Vein endothelial cell (primary cell): ENCODE measurements at places on chromosomes 1 and 21. TPM values are rescaled to one million over a fixed set of nuclear protein-coding genes. Genes with fewer than 3 reads are reported as not detected.

The EVI5 gene
- total RNA-seq: 21.2 and 34.6 TPM in 2 replicates

The ZNF670 gene
- 4.6 and 5.8 TPM in 2 replicates for total RNA-seq

The CFAP74 gene
- total RNA-seq: not detected in 2 replicates

The FNDC10 gene
- 2.5 and 2.6 TPM in 2 replicates for total RNA-seq

The MROH7 gene
- total RNA-seq: under 0.01 and 0.10 TPM in 2 replicates

The ABCG1 gene
- total RNA-seq: 34.7 and 60.4 TPM in 2 replicates

The SNAPIN gene
- 45.2 and 53.9 TPM in 2 replicates for total RNA-seq
